Mesenteric fat pad (tissue), 1 donor: ENCODE measurements at places on chromosomes 2 and 18. TPM values are rescaled to one million over a fixed set of nuclear protein-coding genes. Genes with fewer than 3 reads are reported as not detected.

The PAX8 gene
- 5.3 TPM for total RNA-seq

The ATP8B1 gene
- 7.8 TPM for total RNA-seq

The SLC19A3 gene
- total RNA-seq, result 349 TPM

The VIT gene
- total RNA-seq, result 5.0 TPM

The DSC3 gene
- total RNA-seq, result 0.22 TPM

The CXCR1 gene
- 7.2 TPM for total RNA-seq

The TEKT4 gene
- 0.22 TPM for total RNA-seq

- no peak for DNase-seq
These were observed 547.0 kb upstream of the ACVR2A start for GRCh38 chr2:147297820-147298219.

DNA sequence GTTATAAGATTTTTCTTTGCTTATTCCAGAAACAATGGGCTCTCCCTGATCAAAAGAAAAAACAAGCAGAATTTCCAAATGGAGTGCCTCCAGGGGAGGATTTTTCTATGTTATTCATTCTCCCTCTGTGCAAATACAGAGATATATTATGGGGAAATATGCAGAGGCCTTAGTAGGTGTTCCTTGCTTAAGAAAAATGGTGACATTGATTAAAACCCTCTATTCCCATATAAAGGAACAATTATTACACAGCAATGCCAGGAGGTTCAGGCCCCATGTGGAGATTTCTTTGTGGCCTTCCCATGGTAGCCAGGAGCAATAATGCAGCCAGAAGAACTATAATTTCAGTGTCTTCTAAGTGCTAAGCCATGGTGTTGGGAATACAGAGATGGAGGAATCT is 255.9 kb upstream of the CXCR4 start:
- DNase-seq, result no peak

GRCh38 chr18:55338978-55339650 is 248.9 kb downstream of the TCF4 start:
- no peak for DNase-seq

- peak; percentile 76 for DNase-seq
These were observed 115.9 kb downstream of the CAPN13 start for GRCh38 chr2:30691091-30691947.

DNA sequence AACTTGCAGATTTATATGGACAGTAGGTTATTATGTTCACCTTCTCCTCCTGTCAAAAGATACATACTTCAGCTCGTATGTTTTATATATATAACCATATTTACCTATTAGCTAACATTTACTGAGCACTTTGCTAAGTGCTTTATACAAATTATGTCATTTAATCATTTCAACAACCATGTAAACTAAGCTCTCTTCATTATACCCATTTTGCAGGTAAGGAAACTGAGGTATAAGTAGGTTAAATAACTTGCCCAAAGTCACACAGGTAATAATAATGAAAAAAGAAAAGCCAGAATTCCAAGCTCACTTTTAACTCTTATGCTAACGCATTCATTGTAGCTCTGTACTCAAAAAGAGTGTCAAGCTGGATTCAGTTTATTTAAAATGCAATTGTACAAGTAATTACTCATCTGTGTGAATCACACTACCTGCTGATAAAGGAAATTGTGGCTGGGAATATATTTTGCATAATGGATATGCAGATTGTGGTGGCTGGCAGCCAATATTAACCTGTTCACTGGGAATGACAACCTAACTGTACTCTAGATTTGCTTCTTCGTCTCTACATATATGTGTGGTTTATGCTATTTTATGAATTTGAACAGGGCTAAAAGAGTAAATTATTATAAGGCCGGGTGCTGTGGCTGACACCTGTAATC is 20.6 kb downstream of the SLC16A14 start:
- DNase-seq, result no peak

DNA sequence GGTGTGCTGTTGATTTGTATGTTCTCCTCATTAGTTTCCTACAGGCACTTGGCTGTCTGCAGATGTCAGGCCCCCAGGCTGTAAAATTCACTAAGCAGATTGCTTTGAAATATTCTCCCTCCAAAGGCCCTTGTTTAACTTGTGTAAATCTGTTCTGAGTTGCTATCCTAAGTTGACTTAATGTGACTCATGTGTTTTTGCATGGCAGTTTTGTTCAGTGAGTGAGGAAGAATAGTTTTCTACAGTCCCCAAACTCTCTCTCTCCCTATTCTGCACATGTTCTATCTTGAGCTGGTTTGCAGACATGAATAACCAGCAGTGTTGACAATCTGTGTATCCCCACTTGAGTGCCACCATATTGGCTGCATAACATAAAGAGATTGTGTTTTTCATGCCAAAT is 1005.4 kb upstream of the DDX18 start:
- DNase-seq, result no peak

DNA sequence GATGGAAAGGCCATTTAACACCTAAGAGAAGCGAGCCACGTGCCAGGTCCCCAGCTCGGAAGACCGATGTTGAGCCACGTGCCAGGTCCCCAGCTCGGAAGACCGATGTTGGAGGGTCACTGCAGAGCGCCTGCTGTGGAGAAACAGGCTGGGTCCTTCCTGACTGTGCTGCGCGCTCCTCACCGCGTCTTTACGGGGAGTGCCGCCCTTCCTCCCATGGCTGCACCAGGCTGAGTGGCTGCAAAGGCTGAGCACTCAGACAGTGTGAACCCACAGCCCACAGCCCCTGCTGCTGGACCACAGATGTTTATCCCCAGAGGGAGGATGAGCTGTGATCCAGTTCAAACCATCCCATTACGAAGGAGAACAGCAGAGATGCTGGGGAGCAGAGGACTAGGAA is 55.7 kb downstream of the RTP5 start:
- peak; percentile 73 for DNase-seq

DNA sequence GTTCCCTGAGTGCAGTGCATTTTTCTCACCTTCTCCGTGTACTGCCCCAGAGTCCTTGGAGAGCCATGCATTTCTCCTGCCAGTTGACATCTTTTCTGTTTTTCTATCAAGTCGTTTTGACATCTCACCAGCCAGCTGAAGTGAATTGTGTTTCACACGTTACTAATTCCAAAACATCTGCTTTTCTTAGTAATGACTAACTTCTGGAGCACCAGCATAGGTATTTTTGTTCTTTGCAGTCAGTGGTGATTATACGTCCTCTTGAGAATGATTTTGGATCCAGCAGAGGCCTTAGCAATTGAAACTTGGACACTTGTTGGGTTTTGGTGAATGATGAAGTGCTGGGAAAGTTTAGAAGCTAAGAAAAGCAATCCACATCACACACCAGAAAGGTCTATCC is 112.5 kb downstream of the PIK3C3 start:
- no peak for DNase-seq

DNA sequence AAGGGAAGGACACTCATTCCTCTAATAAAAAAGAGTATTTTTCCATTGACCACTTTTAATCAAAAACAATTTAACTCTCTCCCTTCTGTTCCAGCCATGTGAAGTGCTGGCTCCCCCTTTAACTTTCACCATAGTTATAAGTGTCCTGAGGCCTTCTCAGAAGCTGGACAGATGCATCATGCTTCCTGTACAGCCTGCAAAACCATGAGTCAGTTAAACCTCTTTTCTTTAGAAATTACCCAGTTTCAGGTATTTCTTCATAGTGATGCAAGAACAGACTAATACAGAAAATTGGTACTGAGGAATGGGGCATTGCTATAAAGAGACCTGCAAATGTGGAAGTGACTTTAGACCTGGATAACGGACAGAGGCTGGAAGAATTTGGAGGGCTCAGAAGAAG is 643.6 kb upstream of the DDX18 start:
- no peak for DNase-seq

DNA sequence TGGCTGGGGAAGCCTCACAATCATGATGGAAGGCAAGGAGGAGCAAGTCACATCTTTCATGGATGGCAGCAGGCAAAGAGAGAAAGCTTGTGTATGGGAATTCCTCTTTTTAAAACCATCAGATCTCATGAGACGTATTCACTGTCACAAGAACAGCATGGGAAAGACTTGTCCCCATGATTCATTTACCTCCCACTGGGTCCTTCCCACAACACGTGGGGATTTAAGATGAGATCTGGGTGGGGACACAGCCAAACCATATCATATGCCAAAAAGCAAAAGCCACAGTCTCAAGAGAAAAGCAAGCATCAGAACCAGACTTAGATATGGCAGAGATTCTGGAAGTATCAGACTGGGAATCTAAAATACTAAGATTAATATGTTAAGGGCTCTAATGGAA is 30.0 kb upstream of the SCRN3 start:
- DNase-seq, result no peak

DNA sequence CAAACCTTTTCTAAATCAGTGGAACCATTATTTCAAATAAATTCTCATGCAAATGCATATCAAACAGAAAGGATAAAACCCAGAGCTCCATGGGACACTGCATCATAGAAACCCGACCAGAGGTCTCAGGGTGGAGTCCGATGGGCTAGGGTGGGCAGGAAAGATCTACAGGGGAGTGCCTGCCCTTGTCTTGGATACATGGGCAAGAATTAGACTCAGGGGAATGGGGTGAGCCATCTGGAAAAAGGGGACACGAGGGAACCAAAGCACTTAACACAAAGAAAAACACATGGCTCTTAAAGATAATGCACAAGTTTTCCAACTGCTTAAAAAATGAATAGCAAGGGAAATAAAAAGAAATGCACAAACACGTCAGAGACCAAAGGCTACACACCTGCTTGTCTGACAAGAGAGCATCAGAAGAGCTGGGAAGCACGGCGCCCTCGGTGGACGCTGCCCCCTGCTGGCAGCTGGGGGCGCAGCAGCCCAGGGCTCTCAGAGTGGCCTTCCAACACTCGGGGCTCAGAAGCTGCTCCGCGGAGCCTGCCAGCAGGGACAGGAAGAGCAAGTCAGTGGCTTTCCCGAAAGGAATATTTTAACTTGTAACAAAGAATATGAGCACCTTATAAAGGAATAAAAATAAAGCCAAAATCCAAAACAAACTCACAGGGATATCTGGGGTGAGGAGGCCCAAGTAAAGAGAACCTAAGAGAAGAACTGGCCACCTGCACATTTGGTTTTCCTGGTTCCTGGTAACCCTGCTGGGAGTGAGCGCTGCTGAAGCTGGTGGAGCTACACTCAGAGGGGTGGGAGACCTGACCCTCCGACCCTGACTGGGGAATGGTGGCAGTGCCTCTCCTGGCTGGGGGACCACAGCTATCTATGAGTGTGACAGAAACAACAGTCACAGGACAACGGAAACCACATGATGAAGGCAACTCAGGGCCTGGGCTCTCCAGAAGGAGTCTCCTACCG is 54.5 kb downstream of the SIGLEC15 start:
- DNase-seq, result peak; percentile 91

- no peak for DNase-seq
These were observed 812.9 kb upstream of the ACVR2A start for GRCh38 chr2:147031897-147032296.

GRCh38 chr18:69998523-69998987 is 50.9 kb upstream of the CD226 start:
- no peak for DNase-seq

- DNase-seq, result no peak
These were observed 18.3 kb upstream of the ACVR2A start for GRCh38 chr2:147826278-147827087.

- DNase-seq, result no peak
These were observed 182.5 kb downstream of the CTIF start for GRCh38 chr18:48721312-48721711.

DNA sequence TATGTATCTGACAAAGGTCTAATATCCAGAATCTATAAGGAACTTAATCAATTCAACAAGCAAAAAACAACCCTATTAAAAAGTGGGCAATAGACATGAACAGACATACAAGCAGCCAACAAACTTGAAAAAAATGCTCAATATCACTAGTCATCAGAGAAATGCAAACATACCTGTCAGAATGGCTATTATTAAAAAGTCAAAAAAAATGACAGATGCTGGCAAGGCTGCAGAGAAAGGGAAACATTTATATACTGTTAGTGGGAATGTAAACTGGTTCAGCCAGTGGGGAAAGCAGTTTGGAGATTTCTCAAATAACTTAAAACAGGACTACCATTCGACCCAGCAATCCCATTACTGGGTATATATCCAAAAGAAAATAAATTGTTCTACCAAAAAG is 21.6 kb downstream of the SESTD1 start:
- DNase-seq, result no peak

- DNase-seq, result no peak
These were observed 89.7 kb downstream of the KCTD1 start for GRCh38 chr18:26458526-26459232.

DNA sequence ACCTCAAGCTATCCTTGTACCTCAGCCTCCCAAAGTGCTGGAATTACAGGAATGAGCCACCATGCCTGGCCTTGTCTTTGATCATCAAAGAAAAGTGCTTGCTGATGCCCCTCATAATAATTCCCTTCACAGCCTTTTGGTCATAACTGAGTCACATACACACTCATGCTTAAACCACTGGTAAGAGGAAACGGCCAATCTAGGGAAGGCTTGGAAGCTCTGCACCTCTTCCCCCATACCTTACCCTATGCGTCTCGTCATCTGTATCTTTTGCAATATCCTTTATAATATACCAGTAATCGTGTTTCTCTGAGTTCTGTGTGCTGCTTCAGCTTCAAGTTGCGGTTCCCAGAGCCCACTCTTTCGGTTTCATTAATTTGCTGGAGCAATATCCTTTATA is 4.8 kb upstream of the RNF138 start:
- DNase-seq, result no peak

DNA sequence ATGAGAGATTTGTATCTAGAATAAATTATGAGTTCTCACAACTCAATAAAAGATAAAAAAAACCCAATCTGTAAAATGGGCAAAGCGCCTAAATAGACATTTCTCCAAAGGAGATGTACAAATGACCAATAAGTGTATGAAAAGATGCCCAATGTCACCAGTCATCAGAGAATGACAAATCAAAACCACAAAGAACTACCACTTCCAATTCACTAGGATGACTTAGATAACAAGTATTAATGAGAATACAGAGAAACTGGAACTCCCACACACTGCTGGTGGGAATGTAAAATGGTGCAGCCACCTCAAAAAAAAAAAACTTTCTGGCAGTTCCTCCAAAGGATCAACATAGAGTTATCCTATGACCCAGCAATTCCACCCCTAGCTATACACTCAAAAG is 17.4 kb upstream of the COL6A3 start:
- DNase-seq, result no peak

DNA sequence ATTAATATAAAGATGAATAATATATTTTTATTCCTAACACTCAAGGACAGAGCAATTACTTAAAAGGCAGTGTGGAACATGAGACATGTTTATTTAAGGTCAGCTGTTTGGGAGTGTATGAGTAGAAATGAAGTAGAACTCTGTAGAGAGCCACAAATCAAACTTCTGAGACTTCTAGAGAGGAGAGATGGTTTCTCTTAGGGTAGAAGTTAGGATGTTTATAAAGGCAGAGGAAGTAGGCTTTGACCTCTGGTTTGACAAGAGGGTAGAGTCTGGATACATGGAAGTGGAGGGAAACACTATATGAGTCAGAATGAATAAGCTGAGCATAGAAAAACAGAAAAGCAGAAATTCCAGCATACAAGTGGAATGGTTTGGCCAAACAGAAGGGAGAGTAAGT is 262.1 kb upstream of the KLHL14 start:
- DNase-seq, result no peak
